ENCODE measurements at places on chromosomes 16 and 17.

DNA sequence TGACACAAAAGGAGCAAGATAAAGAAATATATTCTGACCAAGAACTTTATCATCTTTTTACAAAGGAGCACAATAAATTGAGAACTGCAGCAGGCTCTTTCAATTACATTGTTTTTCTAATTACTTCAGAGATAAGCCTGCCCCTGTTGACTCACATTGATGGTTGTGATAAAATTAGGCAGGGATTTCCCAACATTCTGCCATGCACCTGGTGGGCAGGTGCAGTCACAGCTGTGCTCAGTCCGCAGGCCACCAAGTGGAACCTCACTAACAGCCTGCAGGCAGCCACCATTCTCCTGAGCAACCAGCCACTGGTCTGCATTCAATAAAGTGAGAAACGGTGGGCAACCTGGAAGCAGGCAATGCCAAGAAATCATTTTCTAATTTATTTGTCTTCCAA is 5.1 kb downstream of the FANCA start:
- no peak for DNase-seq

DNA sequence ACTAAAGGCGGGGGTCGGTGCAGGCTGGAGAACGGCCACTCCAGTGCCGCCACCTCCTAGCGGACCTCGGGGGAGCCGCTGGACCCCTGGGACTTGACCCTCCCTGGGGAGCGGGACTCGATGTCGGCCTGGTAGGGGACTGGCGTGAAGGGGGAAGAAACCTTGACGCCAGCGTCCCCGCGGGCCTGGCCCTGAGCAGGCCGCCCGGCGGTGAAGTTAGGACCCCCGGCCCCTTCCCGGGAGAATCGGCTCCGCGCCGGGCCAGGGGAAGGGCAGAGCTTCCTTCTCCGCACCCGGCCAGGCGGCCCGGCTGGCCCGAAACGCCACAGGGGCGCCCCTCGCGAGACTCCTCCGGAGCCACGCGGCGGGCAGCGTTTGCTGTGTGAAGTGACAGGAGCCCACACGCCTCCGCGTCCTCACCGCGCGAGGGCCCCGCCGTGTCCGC is 389 bp downstream of the DUS1L start:
- peak; percentile 44 for DNase-seq

DNA sequence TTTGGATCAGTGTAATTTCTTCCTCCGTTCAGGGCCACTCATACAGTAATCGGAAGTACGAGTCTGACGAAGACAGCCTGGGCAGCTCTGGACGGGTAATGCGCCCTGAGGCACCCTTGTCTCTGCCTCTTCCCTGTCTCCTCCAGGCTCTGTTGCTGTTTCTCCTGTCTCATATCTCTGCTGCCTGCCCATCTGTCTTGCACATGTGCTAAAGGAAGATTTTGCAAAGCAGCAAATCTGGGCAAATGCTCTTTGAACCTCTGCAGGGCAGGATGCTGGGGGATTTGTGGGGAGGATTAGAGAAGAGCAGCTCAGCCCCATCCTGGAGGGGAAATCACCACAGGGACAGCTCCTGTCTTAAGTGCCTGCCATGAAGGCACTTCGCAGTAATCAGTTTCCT is 32.4 kb upstream of the POLR3E start:
- DNase-seq = peak; percentile 31

- no peak for DNase-seq
Measured at GRCh38 chr16:85860413-85861094, 38.4 kb upstream of the IRF8 start.

GRCh38 chr16:74485916-74486315 is 64.6 kb upstream of the CLEC18B start:
- no peak for DNase-seq

DNA sequence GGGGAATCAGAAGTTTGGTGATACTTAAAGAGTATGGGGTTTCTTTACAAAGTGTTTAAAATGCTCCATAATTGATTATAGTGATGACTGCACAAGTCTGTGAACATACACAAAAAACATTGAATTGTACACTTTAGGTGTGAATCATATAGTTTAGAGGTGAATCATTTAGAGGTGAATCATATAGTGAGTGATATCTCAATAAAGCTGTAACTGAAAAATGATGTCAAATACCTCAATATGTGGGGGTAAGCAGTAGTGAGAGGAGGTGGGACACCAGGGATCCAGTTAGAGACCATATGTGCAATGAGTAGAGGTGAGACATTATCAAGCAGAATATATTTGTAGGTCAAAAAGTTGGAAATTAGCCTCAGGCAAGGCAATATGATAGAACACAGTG is 264.5 kb downstream of the PMP22 start:
- no peak for DNase-seq

Measured in retina (tissue), 1 donor.